Glomerular endothelial cell (primary cell): ENCODE measurements at places on chromosomes 2 and 18. TPM values are rescaled to one million over a fixed set of nuclear protein-coding genes. Genes with fewer than 3 reads are reported as not detected.

DNA sequence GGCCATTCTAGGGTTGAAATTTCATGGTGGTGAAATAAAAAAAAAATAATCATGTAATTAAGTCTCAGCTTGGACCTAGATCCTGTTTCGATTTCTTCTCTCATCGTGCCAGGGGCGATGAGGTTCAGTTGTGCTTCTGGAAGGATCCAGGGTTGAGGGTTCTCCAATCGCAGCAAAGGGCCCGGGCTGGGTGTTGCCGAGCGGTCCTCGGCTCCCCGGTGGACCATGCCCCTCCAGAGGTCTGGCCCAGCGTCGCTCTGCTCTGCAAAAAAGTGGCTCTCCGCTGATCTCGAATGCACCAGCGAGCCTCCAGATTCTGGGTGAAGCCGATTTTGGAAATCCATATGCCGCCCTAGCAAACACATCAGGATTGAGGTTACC lies 39.0 kb downstream of the EN1 start:
- DNase-seq, result no peak

DNA sequence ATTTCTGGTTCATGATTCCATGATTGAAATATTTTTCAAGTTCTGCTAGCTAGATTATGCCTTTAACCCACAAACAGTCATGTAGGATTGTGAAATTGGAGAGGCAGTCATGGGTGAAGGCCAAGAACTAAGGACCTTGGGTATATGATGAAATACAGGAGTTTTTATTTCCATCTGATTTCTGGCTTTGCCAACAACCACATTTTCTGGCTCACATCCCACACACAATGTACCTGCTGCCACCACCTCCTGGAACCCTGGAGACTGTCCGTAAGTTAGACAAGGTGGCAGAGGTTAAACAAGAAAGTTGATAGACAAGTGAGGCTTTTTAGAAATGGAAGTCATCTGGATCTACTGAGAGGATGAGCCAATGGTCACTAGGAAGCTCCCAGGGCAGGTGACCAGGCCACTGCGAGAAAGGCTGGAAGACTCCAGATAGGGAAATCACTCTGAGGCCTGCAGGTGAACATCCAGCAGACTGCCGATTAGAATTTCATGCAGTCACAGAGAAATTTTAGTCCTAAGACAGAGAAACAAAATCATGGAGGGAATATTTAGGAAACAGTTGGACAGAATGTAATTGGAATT lies 402.0 kb downstream of the ALK start:
- no peak for DNase-seq

The RAPH1 gene
- total RNA-seq, result 62.1 and 69.8 TPM in 2 replicates

The SPP2 gene
- not detected in 2 replicates for total RNA-seq

The FRZB gene
- total RNA-seq, result 0.05 TPM in 1 of 2 replicates, not detected in the other
